ENCODE measurements at places on chromosomes 16 and 17. TPM values are rescaled to one million over a fixed set of nuclear protein-coding genes. Genes with fewer than 3 reads are reported as not detected.

DNA sequence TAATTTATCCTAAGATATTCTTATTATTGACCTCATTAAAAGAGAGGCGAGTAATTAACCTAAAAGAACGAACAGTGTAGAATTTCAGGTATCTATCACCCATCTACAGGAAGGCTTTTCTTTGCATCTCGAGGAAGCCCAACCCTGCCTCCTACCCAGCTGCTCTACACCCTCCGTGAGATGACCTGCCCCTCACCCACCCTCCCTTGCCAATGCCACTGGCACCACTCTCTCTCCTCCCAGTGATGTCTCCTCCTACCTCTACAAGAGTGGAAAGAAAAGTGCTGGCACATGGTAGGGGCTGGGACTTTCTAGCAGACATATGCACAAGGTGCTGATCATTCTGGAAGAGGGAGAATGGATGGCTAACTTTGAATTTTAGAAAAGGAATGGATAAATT is 22.9 kb upstream of the FOXJ1 start:
- DNase-seq, result no peak

- DNase-seq, result no peak
These were observed 53.8 kb downstream of the METTL16 start for GRCh38 chr17:2457913-2458312.

Gene CACNG5
- not detected for total RNA-seq

DNA sequence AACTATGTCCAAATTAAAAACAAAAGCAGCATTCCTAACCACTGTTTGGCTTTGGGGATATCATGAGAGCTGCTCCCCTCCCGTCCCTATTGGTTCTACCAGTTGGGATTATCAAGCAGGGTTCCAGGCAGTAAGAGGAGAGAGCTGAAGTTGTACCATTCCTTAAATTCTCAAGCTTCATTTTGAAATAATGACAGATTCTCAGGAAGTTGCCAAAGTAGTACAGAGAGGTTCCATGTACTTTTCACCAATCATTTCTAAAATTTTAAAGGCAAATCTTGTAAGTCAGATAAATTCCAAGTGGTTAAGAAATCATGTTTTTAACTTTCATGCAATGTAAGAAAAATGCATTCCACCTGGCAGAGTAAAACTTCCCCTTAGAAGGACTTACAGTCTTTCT is 36.9 kb downstream of the TEX2 start:
- no peak for DNase-seq

Gene NPIPB8
- not detected for total RNA-seq

Gene XAF1
- total RNA-seq, result 16.3 TPM

Gene GCGR
- 2.0 TPM for total RNA-seq

- no peak for DNase-seq
These were observed 3.4 kb downstream of the ANKRD40CL start for GRCh38 chr17:50763716-50764475.

- DNase-seq, result no peak
These were observed 232.1 kb downstream of the STX8 start for GRCh38 chr17:9343516-9343915.

- no peak for DNase-seq
These were observed 27.4 kb downstream of the GRB7 start for GRCh38 chr17:39765175-39765574.

DNA sequence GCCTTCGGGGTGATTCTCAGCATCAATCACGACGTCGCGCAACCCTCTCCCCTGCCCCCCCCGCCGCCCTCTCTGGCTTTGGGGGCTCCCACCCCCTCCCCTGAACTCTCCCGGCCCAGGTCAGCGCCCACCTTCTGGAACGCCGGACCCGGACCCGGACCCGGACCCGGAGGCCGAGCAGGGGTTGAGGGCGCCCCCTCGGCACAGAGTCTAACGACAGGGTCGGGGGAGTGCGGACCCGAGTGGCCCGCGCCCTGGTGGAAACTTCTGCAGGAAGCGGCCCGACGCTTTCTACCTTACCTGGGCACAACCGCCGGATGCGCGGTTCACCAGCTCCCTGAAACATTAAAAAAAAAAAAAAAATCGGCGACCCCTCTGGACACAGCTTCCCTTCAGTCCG is 16.2 kb downstream of the SALL1 start:
- DNase-seq, result no peak

Gene TEX19
- total RNA-seq, result not detected

DNA sequence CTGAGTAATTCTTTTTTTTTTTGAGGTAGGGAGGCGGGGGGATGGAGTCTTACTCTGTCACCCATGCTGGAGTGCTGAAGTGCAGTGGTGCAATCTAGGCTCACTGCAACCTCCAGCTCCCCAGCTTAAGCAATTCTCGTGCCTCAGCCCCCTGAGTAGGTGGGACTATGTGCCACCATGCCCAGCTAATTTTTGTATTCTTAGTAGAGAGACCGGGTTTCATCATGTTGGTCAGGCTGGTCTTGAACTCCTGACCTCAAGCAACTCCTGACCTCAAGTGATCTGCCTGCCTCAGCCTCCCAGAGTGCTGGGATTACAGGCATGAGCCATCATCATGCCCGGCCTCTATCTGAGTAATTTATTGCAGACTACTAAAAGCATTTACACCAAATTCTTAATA is 19.4 kb downstream of the KPNB1 start:
- DNase-seq, result no peak

Gene MYH2
- total RNA-seq, result not detected

- no peak for DNase-seq
These were observed 25.0 kb upstream of the ADAM11 start for GRCh38 chr17:44733753-44734152.

DNA sequence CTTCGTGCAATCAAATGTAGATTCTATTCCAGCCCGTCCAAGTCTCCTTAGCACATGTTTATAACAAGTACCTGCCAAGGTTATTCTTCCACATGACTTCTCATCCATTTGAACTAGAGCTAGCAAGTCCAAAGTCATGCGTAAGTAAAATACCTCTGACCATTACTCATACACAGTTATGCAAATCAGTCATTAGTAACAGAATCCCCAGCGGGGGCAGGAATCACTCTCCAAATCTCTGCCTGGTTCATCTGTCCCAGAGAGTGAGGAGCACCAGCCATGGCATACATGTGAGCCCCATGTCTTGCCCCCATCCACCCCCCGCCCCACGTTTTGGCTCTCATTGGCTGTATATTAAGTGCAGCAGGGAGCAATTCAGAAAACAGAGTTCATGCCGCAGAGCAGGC is 27.7 kb downstream of the SRL start:
- no peak for DNase-seq

DNA sequence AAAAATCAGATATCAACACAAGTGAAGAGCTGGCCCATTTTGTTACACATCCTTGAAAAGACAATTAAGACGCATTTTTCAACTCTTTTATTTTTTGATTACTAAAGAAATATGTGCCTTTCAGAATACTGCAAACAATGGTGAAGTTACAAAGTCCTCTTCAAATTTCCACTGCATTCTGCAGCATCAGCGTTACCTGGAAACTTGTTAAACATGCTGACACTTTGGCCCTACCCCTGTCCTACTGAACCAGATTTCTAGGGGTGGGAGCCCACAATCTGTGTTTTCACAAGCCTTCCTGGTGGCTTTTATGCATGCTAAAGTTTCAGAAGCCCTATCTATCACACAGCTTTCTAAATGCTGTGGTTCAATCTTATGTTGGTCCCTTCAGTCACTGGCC is 4.5 kb upstream of the CCL14 start:
- no peak for DNase-seq

Gene CDYL2
- 8.2 TPM for total RNA-seq

DNA sequence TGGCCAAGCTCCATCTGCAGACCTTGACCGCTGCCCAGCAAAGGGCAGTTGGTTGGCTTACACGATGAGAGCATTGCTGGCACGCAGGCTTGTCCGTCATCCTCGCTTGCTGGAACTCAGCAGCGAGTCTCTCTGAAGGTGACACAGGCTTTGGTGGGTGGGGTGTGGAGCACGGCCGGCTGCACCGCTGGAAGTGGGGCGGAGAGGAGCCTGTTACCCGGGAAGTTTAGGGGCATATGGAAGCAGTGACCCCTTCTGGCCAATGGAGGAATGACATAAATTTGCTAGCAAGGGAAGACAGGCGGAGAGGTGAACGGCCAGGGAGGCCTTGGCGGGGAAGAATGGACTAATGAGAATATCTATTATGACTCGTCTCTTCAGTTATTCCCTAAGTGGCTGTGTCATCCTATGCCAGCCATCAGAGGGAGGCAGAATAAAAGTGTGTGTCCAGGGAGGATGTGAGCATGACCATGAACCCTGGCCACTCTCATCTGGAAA is 65.9 kb upstream of the SDK2 start:
- DNase-seq, result no peak

- no peak for DNase-seq
These were observed 474.6 kb downstream of the PMP22 start for GRCh38 chr17:14790521-14790920.

Gene SGF29
- total RNA-seq, result 23.3 TPM

DNA sequence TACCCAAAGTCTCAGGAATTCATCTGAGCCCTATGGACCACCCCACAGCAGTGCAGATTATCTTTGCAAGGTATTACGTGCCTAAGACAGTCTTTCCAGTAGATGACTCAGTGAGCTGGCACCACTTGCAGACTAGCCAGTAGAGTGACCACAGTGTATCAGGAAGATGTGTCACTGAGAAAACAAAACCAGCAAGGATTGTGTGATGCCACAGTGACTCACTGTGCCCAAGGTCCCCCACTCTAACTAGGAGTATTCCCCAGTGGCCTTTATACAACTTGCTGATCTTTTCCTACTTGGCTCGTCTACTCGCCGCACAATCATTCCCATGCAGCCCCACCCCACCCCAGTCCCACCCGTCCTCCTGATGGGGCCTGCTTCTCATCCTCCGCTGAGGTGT is 26.8 kb upstream of the PRKCA start:
- DNase-seq, result no peak

Gene SHBG
- total RNA-seq, result not detected

Gene SDR42E2
- not detected for total RNA-seq

DNA sequence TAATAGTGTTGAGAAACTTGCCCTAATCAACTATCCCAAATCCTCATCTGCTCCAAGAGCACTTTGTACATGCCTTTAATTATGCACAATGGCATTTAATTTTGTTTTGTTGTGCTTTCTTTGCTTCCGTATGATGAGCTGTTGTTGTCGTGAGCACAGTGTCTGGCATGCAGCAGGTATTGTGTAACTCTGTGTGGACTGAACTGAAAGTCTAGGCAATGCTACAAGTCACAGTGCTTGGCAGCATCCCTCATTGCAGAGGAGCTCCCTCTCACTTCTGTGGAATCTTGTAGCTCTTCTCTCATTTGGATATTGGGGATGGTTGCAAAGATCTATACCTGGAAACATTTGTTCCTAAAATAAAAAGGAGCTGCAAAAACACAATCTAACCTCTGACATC is 502.2 kb upstream of the CA10 start:
- no peak for DNase-seq

Gene EPN3
- total RNA-seq, result 90.7 TPM

Gene PRR11
- total RNA-seq, result 5.3 TPM

- DNase-seq, result no peak
These were observed 48.5 kb downstream of the NOS2 start for GRCh38 chr17:27751622-27752490.

GRCh38 chr17:58352596-58353388 is 791 bp upstream of the SUPT4H1 start:
- DNase-seq, result no peak
